KBM-7 (cell line): ENCODE measurements at places on chromosomes 5 and 9.

DNA sequence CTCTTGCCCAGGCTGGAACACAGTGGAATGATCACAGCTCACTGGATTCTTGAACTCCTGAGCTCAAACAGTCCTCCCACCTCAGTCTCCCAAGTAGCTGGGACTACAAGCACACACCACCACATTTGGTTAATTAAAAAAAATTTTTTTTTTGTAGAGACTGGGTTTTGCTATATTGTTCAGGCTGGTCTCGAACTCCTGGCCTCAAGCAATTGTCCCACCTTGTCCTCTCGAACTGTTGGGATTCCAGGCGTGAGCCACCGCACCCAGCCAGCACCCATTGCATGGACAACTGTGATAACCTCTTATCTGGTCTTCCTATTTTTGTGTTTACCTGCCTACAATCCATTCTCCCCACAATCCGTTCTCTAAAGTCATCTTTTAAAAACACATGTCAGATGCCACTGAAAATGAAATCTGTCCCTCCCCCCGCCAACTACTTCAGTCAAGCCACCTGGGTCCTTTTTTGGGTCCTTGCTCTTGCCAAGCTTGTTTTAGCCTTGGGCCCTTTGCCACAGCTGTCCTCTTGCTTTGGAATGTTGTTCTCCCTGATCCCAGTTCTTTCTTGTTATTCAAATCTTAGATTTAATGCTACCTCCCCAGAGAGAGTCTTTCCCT lies 250.5 kb downstream of the PIK3R1 start:
- no peak for DNase-seq

- DNase-seq: no peak
Measured at GRCh38 chr5:124718380-124718789, 28.1 kb downstream of the ZNF608 start.

DNA sequence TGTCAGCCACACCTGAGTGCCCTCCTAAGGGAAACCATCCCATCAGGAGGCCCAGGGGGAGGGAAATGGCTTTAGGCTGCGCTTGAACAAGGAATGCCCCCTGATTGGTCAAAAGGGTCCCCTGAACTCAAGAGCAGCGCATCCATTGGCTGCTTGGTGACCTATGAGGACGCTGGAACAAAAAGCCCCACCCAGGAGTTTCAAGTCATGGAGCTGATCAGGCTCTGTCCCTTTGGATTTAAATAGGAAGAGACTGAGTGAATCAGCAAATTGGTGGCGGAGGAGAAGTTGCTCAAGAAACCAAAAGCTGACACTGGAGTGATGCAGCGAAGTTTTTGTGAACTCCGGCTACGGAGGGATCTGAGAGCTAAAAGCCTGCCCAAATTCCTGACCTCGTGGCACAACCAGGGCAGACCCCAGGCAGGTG lies 66.7 kb downstream of the SMIM23 start:
- no peak for DNase-seq

- no peak for DNase-seq
Measured at GRCh38 chr9:312596-313320, 98.1 kb downstream of the DOCK8 start.

DNA sequence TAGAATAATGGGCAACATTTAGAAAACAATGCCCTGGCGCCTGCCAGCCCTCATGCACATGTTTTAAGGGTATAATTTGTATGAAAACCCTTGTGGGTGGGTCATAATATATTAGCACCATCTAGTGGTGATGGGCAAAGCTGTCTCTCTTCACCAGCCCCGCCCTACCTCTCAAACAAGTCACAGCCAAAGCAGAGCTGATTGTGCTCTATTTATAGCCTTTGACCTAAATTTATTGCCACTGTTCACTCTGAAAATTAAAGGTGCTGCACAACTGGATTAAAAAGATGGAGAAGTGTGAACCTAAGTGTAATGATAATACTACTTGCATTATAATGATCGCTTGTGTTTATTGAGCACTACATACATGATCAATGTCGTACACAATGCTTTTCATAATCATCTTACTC lies 131.9 kb upstream of the ANKH start:
- DNase-seq: peak; percentile 91

DNA sequence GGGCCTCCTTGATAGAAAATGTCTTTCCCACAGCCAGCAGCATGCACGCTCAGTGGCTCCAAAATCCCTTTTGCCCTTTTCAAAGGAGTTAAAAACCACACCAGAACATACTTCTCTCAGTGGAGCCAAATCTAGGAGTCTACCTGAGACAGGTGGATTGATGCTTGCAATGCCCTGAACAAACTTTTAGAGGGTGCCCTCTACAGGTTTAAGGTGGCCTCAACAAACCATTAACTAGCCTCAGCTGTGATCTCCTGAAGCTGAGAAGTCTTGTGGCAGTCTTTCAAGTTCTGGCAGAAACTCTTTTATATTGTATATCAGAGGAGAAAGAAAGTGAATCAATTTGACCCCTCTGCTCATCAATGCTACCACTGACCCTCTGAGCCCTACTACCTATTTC lies 125.4 kb downstream of the MED27 start:
- no peak for DNase-seq

GRCh38 chr5:96714951-96715451 lies 52.8 kb downstream of the CAST start:
- peak; percentile 62 for DNase-seq

- DNase-seq: no peak
Measured at GRCh38 chr9:19895006-19895405, 106.2 kb upstream of the SLC24A2 start.

DNA sequence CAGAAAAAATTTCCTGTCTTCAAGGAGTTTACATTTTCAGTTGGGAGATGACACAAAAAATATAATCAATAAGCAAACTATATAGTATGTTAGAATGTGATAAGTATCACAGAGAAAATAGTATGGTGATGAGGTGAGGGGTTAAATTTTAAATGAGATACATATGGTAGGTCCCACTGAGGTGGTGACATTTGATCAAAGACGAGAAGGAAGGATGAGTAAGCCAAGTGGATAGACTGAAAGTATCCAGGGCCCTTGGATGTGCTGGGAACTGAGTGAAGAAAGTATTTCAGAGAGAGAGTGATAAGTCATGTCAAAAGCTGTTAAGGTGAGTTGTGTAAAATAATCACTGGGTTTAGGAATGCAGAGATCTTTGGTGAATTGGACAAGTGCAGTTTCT lies 3.5 kb downstream of the CCDC192 start:
- no peak for DNase-seq

- DNase-seq: peak; percentile 86
Measured at GRCh38 chr5:138180183-138180782, 1.4 kb downstream of the KIF20A start.

DNA sequence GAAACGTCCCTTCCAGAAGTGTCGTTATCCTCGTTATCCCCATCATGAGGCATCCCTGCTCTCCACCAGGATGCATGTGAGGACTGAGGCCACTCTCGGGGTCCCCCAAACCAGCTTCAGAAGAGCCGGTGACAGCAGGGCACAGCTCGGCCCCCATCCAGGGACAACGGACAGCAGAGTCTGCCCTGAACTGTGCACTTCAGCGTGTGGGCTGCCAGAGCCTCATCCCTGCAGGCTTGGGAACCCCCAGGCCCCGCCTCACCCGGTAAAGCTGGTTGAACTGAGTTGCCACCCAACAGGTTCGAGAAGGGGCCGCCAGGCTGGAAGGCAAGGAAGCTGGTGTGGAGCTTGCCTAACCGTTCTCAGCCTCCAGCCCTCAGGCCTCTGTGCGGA lies 710 bp upstream of the CARD9 start:
- no peak for DNase-seq

- no peak for DNase-seq
Measured at GRCh38 chr5:145189746-145190145, 645.4 kb downstream of the PRELID2 start.

DNA sequence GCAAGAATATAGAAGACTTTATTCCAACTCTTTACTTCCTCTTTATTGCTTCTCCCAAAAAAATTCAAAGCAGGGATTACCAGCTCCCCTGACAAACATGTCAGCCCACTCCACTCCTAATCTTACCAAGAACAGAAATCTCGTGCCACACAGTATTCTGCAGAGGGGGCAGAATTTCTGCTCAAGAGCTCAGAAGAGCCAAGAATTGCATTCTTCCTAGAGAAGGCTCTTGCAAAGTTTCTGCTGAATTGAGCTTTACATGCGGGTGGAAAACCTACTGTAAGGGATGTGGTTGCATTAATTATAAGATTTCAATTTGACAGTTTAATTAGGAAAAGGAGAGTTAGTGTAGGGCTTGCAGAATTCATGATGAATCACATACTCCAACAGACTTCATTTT lies 428.5 kb downstream of the CETN3 start:
- no peak for DNase-seq

DNA sequence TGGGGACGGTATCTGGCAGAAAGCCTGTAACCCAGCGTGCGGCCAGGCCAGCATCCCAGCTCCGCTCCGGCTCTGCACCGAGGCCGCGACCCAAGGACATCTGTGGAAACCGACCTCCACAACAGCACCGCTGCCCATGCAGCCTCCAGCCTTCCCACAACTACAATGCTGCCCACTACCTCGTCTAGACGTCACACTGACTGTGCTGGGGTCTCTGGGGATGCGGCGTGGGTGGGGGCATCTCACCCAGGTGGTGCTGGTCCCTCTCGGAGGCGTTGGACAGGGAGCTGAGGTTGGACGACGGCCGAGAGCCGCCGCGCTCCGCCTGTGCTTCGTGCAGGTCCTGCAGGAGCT lies 14.4 kb upstream of the ZDHHC11 start:
- no peak for DNase-seq

GRCh38 chr5:143360755-143361154 lies 42.7 kb downstream of the NR3C1 start:
- no peak for DNase-seq

- DNase-seq: no peak
Measured at GRCh38 chr5:31585895-31586270, 53.0 kb upstream of the PDZD2 start.

DNA sequence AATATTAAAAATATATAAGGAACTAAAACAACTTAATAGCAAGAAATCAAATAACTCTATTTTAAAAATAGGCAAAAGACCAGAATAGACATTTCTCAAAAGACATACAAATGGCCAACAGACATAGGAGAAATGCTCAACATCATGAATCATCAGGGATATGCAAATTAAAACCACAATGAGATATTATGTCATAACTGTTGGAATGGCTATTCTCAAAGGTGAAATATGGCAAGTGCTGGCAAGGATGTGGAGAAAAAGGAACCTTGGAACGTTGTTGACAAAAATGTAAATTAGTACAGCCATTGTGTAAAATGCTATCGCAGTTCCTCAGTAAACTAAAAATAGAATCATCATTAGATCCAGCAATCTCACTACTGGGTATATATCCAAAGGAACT lies 468.5 kb downstream of the NFIB start:
- DNase-seq: no peak

DNA sequence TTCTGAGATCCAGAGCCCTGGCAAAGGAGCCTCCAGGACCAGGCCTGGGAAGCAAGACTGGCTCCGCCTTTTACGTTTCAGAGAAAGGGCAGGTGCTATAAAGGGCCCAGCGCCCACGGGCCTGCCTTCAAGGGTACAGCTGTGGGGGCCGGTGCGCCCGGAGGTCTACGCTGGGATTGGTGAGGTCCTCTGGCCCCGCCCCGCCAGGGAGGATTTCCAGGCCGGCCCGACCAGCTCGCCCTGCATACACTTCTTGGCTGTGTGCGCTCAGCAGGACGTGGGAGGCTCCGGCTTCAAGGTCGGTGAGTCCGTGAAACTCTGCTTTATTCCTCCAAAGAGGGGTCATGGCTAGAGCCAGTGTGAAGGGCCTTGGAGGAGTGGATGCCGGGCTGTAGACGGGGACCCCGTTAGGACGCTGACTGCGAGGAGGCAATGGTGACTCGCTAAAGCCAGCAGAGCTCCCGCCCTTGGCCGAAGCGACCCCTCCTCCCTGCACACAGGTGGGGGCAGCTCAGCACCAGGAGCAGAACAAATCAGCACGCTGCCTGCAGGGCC lies at the start of gene CKMT2:
Gene CKMT2 (plus strand): TSS at position 243 of the 555 bp plus-strand sequence. CDS start 17,811 bp downstream, outside the sequence.
- no peak for DNase-seq

GRCh38 chr9:109411069-109411761 lies 86.9 kb downstream of the PTPN3 start:
- no peak for DNase-seq

DNA sequence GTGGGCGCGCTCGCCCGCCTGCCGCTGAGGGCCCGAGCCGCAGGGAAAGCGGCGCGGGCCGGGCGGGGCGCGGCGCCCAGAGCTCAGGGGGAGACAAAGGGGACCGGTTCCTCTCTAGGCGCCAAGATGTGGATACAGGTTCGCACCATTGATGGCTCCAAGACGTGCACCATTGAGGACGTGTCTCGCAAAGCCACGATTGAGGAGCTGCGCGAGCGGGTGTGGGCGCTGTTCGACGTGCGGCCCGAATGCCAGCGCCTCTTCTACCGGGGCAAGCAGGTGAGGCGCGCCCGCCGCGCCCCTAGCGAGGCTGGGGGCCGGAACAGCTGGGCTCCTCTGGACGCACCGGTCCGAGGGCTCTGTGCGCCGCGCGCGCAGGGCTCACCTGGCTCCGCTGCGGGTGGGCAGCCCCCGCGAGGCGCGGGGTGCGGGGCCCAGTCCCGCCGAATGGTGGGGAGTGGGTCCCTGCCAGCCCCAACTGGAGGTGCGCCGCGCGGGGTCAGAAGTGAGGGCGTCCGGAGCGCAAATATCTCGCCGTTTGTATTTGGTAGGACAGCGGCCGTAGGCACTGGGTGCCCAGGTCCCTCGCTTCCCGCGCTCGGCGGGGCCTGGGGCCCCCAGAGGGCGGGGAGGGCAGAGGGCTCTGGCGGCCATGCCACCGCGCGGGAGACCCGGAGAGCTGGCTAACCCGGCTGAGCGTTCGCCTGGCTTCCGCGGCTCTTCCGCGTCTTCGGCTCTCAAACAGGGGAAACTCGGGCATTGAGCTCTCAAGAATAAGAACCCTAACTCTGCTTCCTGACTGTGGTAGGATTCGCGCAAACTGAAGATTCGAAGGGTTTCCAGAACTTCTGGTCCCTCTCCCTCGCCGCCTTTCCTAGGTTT lies 607 bp downstream of the UHRF2 start:
- peak; percentile 38 for DNase-seq

DNA sequence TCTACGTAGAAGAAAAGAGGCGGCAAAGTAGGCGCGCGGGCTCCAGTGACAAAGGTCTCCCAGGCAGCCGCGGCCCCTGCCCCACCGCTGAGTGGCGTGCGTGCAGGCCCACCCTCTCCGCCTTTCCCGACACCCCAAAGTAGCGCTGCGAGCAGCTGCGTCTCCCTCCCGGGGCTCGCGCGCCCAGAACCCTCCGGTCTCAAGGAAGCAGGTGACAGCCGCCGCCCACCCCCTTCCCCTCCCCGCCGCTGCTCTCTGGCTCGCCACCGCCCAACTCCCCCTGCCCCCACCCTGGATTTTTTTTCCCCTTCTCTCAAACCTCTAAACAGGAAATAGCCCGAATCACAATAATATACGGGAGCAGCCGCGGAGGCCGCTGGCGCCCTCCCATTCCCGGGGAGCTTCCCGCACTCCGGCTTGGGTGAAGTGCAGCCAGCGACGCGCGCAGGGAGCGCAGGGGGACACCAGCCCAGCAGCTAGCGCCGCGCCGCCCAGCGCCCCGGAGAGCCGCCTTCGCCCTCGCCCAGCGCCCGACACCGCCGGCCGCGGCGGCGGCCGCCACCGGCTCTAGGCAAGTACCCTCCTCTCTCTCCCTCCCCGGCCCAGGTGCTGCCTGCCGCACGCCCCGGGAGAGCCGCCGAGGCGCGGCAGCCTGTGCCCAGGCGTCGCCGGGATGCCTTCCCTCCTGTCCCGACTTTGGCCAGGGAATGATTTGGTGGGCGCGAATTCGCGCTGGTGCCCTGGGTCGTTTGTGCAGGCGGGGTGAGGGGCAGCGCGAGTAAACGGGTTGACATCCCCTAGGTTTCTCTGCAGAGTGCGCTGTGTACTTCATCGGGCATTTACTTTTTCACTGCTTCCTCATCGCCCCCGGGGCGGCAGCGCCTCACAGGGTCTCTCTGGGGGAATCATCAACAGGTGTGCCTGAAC lies 52.7 kb upstream of the TJP2 start:
- peak; percentile 72 for DNase-seq
